ENCODE measurements at places on chromosomes 5 and 9.

DNA sequence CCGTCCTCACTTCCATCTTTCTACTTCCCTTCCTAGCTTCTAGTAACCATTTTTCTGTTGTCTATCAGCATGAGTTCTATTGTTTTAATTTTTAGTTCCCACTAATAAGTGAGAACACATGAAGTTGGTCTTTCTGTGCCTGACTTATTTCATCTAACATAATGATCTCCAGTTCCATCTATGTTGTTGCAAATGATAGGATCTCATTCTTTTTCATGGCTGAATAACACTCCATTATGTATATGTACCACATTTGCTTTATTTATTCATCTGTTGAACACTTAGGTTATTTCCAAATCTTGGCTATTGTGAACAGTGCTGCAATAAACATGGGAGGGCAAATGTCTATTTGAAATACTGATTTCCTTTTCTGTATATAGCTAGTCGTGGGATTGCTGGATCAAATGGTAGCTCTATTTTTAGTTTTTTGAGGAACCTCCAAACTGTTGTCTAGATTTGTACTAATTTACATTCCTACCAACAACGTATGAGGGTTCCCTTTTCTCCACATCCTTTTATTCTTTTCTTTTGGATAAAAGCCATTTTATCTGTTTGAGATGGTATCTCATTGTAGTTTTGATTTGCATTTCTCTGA, 50.3 kb downstream of the NSD1 start:
- no peak for DNase-seq

- DNase-seq: no peak
Observed at GRCh38 chr9:37443566-37443965, 21.1 kb downstream of the GRHPR start.

GRCh38 chr5:95113489-95113888, 171.4 kb downstream of the MCTP1 start:
- DNase-seq: peak; percentile 46

GRCh38 chr5:16913187-16914107, 22.6 kb downstream of the MYO10 start:
- no peak for DNase-seq

- DNase-seq: peak; percentile 65
Observed at GRCh38 chr5:52948418-52949076, 40.6 kb upstream of the ITGA2 start.

DNA sequence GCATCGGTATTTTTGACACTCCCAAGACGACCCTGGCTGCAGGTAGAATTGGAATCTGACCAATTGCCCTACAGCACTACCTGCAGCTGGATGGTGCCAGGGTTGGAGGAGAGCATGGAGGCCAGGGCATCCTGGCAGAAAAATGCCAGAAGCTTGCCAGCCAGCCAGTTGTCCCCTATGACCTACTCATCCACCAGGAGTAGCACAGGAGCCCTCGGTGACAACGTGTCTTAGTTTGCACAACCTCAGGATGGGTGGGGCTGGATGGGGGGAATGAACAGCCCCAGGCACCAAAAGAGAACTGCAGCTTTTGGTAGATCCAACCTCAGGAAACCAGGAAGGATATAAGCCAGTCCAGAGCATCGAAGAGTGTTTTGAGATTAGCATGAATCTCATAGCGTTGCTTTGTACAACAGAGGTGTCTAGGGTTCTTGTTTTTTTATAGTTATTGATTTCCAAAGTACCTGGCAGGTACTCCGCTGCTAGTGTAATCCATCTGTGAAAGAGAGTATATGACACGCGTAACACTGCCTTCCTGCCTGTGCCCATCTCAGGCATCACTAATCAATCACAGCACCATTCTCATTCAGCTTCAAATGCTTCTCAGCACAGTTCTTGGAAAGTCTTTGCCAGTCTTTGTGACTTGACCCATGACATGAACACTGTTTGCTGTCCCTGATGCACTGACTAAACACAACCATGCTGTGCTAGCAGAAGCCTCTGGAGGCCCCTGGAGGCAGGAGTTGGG, 36.7 kb upstream of the ASS1 start:
- no peak for DNase-seq
